ENCODE measurements at places on chromosomes 7 and 10.

- no peak for DNase-seq
Measured at GRCh38 chr10:19889256-19889655, 73.0 kb downstream of the PLXDC2 start.

- DNase-seq = no peak
Measured at GRCh38 chr7:110130669-110131068, 960.3 kb upstream of the LRRN3 start.

- no peak for DNase-seq
Measured at GRCh38 chr10:121578298-121578697, 19.9 kb downstream of the FGFR2 start.

DNA sequence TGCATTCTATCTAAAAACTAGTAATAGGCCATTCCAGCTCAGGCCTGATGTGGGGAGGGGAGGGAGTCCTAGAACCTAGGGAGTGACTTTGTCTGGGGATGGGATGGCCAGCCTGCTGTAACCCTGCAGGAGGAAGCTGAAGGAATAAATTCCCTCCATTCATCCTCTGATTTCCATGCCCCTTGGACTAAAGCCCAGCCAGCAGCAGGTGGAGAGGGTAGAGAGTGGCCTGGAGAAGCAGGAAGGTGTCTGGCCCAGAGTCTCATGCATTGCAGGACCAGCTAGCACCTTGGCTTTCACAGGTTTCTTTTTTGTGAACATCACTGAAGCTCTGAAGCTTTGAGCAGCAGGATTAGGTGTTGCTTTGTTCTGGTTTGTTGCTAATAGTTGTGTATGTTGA, 32.8 kb upstream of the CDH23 start:
- no peak for DNase-seq

DNA sequence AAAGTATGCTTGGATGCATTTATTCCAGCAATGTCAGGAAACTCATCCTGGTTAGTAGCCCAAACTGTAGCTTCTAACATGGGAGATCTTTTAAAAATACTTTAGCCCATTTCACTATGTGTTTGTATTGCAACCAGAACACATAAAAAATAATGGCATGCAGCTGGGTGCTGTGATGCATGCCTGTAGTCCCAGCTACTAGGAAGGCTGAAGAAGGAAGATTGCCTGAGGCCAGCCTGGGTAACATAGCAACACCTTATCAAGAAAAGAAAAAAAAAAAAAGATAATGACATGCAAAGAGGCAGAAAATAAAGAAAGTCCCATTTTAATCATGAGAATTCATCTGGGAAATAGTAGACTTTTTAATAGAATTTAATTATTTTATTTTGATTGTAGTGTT, 517.0 kb upstream of the TEX47 start:
- DNase-seq = no peak

GRCh38 chr7:12119620-12120303, 91.3 kb upstream of the TMEM106B start:
- DNase-seq = no peak

DNA sequence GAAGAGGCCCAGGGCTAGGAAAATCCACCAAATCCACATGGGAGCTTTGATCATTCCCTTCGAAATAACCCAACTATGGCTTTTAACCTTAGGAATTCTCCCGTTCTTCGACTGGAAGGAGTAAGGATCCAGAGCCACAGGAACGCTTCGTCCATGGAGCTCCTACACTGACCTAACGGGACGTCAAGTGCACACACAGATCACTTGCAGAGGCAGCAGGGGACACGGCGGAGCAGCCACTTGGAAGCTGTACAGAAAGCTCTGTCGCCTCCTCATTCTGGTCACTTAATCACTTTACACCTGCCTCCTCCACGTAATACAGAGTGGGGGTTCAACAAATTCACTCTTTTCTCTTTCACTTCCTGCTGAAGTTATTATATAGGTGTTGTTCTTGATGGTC, 43.9 kb downstream of the RSU1 start:
- DNase-seq = no peak

DNA sequence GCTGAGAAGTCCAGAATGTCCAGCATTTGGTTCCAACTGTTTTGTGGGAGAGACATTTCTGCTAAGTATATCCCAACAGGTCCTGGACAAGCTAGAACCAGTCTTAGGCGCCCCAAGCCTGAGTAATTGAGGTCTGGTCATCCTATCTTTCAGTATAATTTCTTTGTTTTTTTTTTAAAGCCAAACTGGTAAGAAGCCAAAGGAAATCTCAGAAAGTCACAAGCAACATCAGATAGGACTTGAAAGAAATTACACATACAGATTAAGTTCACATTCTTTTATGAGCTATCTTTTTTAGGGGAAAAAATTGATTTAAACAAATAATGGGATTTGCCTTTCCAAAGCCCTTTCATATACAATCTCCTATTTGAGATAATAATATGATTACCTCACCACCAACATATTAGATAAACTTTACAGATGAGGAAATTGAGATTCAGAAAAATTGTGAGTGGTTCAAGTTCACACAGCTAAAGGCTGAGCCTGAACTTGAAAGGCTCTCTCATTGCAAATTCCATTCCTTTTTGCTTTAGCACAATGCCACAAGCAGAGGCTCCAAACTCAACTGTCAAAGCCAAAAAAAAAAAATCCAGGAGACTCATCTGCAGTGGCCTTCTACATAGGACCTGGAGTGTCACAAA, 15.0 kb downstream of the PDLIM1 start:
- DNase-seq = no peak

- DNase-seq = no peak
Measured at GRCh38 chr7:121404348-121404747, 8.2 kb upstream of the FAM3C start.

GRCh38 chr10:97280783-97281182, 11.7 kb downstream of the ARHGAP19 start:
- no peak for DNase-seq

GRCh38 chr7:99420213-99420612, 11.4 kb downstream of the BUD31 start:
- DNase-seq = no peak

GRCh38 chr10:63466144-63466935, 563 bp upstream of the JMJD1C start:
- no peak for DNase-seq

GRCh38 chr10:103584216-103585010, 90.9 kb downstream of the NEURL1 start:
- DNase-seq = no peak

- no peak for DNase-seq
Measured at GRCh38 chr10:29740981-29741545, 106.3 kb upstream of the SVIL start.

DNA sequence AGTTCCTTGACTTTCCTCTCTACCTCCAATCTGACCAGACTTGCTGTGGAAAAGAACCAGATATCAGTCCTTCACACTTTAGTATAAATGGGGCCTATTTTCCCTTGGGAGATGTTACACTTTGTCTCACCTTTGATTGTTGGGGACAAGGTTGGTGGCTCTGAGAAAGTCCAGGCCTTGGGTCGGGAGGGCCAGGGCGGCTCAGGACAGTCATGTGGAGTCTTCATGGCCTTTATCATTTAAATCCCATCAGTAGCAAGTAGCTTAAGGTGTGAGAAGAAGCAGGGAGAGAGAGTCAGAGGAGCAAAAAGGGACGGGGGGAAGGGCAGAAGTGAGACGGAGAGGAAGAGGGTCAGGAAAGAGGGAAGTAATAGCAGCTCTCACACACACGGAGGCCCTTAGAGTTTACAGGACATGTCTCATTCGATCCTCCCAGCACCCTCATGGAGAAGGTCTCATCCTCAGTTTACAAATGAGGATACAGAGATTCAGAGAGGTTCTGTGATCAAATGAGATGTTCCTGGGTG, 40.5 kb downstream of the TBATA start:
- no peak for DNase-seq

DNA sequence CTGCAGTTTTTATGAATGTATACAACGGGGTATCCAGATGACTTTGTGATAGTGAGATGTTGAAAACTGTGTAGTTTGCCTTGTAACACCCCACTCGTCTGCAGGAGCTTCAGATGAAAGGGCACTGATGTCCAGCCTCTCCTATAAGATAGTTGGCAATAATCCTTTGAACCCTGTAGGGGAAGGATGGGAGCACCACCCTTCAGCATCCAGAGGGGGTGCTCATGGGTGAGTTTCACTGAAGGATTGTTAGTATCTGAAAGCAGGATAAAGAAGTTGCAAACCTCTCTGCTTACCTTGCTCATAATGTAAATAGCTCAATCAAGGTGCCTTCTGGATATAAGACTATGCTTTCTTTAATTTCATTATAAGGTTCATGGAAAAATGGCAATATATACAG, 201.5 kb downstream of the TMEM178B start:
- no peak for DNase-seq

DNA sequence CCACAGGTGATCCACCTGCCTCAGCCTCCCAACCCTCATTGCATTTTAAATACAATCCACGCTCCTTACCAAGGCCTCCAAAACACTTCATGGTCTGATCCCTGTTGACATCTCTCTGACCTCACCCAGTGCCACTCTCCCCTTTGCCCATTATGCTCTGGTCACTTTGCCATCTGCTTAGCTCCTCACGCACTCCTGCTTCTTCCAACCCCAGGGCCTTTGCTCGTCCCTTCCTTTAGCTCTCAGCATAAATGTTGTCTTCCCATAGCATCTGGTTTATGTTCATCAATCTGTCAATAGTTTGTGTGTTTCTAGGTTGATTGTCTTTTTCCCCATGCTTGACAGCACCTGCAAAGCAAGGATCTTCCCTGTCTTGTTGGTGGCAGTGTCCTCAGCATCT, 14.1 kb downstream of the NPFFR1 start:
- no peak for DNase-seq

DNA sequence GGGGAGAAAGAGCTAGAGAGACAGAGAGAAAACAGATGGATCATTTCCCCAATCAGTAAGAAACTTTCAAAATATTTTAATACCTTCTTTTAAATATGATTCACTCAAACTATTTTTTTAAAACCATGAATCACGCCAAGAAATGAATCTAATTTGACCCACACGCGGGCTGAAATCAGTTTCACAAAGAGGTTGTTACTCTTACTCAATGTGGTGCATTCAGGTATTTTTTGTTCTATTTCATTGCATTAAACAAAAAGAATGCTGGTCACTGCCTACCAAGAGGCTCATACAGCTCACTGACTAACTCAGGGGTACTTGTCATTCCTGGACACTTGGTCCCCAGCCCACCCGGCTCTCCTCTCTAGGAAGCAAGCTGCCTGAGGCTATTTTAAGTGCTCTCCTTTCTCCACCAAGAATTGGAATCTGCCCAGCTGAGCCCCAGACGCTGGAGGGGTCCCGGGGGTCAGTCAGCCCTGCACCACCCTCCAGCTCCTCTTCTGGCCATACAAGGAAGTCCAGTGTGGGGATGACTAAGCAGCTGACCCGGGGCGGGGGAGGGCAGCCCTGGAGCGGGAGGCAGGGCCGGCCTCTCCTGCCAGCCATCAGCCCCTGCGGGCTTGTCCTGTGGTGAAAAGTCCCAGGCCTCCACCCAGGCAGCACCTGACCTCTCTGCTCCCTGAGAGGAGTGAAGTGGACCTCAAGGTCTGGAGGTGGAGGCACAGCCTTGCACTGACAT, 21.7 kb upstream of the PFKP start:
- DNase-seq = peak; percentile 83

- no peak for DNase-seq
Measured at GRCh38 chr7:16402091-16402490, 19.2 kb downstream of the CRPPA start.

GRCh38 chr7:80307227-80307856, 172.7 kb downstream of the GNAI1 start:
- no peak for DNase-seq

DNA sequence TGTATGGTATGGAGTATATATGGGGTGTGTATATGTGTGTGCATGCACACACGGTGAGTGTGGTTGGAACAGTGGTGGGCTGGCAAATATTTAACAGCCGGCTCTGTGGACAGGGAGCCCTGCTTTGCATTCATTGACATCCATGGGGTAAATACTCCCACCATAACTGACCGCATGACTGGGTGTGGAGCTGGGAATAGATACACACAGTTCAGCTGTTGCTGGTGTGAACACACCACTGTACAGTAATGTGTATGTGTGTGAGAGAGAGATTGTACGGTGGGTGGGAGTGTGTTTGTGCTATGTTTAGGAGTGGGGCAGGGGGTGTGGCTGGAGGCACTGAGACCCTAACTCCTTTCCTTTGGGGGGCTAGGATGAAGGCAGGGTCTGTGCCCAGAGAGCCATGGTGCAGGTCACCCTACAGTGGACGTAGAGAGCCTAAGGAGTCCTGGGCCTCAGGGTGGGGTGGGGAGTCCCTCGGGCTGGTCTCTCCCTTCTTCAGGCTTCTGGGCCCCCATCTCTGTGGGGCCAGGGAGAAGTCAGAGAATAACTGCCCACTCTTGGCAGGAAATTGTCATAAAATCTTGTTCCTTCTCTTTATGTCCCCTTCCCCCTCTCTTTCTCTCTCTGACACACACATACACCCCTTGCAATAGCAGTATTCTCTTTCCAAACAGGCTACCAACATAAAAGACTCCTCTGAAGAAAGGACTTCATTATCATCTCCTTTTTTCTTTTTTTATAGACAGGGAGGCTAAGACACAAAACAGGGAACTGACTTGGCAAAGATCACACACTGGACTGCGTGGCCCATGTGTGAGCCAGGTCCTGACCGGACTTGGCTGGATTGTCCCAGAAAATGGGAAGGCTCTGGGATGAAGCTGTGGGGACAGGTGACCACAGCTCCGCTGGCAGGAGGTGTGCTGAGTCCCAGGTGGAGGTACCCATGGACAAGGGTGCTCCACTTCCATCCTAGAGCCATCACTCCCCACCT, 3.2 kb downstream of the SFRP5 start:
- DNase-seq = no peak

All from Calu3 (cell line).